ENCODE measurements at places on chromosomes 5 and 9.

- no peak for DNase-seq
Measured at GRCh38 chr5:124264499-124264898, 481.9 kb downstream of the ZNF608 start.

DNA sequence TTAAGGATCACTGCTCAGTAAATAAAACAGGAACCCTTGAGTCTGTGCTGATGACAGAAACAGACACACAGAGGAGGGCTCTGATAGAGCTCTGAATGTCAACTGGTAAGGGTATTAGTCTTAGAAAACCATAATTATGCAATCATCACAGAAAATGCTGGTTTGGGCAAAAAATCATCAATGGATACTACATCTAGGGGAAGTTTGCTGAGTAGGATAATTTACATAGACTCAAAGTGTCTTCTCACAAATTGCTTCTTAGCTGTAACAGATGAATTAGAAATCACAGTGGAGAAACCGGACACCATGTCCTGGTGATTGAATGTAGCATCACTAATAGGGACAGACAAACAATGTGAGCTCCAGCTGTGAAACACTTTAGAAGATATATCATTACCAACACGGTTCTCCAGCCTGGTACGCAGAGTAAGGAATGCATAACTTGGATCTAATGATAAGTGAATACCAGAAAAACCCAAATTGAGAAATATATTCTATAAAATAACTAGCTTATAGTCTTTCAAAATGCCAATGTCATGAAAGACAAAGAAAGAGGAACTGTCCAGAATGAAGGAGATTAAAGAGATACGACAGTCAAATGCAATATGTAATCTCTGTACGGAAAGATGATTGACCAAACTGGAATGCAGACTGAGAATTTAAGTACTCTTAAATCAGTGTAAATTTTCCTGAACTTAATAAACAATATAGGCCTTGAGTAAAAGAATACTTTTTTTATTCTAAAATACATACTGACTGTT is 17.3 kb downstream of the CHD1 start:
- no peak for DNase-seq

GRCh38 chr5:168578006-168578405 is 1.2 kb downstream of the PANK3 start:
- DNase-seq = no peak

DNA sequence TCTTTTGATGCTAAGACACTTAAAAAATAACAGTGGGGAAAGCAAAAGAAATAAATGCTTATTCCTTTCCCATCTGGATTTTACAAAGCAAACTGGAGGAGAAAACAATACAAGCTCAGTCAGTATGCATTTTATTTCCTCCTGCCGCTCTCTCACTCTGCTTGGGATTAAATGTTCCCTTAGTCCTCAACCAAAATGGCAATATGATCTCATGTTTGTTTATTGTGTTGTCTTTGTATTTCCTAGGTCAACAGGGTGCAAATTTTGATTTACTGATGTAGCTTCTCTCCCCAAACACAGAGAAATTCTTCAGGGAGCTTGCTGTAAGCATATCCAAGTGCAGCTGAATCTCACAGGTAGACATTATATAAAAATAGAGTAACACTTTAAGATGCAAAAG is 92.1 kb upstream of the ERBIN start:
- DNase-seq = no peak

GRCh38 chr9:79621916-79622575 is 50.3 kb downstream of the TLE4 start:
- DNase-seq = no peak

GRCh38 chr9:104118916-104119315 is 24.8 kb downstream of the SMC2 start:
- no peak for DNase-seq

- DNase-seq = no peak
Measured at GRCh38 chr9:122791872-122792669, 3.3 kb downstream of the OR5C1 start.

DNA sequence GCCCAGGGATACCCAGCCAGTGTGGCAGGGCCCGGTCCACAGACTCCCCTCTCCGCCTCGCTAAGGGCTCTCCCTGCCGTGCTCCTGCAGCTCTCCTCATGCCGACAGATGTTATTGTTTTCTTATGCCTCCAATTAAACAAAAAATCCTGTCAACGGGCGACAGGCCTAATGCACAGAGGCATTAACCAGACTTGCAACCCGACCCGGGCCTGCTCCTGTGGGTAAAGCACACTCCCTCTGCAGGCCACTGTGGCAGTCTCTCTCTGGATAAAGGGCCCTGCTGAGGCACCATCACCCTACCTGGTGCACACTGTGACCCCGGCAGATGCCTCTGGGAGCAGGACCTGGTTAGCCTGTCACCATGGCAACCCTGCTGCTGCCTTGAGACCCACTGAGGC is 27.5 kb upstream of the HAND1 start:
- no peak for DNase-seq

DNA sequence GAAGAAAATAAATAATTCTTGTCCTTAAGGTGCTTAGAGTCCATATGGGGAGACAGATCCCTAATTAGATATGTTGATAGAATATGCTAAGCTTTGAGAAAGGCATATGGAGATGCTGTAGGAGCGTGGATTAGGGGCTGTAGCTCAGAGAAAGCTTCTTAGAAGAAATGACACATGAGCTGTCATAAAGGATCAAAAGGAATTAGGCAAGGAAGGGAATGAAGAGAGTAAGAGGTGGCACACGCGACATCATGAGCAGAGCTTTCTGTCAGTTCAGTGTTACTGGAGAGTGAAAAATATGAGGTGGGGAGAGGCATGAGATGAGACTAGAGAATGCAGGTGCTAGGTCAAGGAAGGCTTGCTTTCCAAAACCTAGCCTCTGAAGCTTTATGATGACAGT is 118.6 kb downstream of the KIAA0825 start:
- DNase-seq = no peak

DNA sequence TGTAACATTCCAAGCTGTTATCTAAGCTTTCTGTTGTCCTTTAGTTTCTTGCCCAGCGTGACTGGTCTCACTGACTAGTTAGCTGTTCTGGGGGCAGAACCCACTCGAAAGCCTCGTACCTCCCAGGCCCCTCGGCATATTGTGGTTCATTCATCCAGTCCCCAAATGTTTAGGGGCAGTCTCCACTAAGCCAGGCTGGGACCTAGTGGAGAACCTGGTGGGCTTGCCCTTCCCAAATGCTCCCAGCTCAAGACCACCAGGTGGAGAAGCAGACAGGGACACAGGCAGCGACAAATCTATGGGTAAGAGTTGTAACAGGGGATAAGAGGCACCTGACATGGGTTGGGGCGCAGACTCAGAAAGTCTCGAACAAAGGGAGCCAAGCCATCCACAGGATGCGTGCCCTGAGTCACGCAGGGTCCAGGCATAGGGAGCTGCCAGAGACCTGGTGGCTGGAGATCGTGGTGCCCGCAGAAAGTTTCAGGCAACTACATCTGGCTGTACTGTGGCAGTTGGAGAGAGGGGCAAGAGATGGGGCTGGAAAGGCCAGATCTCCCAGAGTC is 851 bp upstream of the EEIG1 start:
- DNase-seq = no peak

DNA sequence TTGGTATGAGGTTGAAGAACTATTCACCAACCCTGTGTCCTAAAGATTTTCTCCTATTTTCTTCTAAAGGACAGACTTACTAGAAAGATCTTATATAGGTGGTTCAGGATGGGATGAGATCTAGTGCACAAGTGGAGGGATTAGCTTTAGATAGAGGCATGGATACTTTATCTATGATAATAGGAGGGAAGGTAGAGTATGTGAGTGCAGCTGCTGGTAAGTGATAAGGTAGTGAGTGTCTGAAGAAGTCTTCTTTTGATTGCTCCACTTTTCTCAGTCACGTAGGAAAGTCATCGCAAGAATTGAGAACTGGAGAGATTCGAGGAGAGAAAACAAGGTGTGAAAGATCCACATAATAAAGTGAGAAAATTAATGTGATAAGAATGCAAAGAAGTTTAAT is 6.0 kb upstream of the NDUFS4 start:
- DNase-seq = no peak

- DNase-seq = no peak
Measured at GRCh38 chr5:5373351-5373989, 49.0 kb upstream of the ICE1 start.

DNA sequence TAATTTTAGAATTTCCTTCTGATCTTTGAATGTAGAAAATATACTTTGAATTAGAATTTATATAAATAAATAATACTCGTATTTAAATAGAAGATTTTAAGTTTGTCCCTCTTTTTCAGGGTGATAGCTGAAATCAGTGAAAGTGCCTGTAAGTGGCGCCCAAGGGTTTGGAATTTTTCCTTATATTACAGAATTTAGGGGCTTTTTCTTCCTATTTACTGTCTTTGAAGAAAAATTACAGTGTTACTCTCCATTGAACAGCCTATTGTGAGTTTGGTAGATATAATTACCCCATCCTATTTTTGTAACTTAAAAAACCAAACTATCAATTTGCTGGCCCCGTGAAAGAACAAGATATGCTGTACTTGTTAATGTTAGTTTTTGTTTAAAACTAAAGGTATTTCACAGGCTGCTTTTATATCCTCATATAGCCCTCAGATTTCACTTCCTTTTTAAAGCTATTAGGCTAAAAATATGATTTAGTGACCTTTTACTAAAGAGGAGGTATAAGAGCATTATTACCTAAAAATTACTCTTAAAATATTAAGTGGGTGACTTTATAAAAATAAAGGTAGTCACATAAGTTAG is 3.2 kb downstream of the MAP3K1 start:
- no peak for DNase-seq

- no peak for DNase-seq
Measured at GRCh38 chr9:122812736-122813135, 12.8 kb downstream of the OR1K1 start.

- DNase-seq = no peak
Measured at GRCh38 chr5:143879646-143880045, 67.7 kb downstream of the HMHB1 start.

DNA sequence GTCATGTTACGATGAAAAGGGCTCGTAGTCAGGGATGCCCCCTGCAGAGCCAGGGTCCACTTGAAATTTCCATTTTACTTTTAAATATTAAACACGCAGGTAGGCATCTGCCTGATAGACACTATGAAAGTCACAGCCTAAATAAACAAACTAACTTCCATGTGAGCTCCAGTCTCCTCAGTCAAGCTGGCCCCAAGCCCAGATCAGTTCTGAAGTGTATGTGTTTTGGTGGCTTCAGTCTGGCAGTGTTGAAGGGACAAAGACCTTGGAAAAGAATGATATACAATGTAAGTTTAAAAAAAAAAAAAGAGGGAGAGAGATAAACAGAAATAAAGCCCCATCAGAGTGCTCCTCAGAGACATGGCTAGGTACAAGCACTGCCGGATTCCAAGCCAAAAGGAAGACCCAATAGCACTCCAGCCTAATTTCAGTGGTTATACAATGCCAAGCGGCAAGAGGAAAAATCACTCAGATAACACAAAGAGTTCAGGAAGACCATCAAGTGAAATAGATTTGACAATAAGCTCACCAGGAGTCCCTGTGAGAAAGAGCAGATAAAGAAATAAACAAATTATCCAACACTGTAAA is 181.0 kb downstream of the BNC2 start:
- peak; percentile 59 for DNase-seq

- peak; percentile 76 for DNase-seq
Measured at GRCh38 chr9:20884985-20885593, 146.4 kb downstream of the HACD4 start.

DNA sequence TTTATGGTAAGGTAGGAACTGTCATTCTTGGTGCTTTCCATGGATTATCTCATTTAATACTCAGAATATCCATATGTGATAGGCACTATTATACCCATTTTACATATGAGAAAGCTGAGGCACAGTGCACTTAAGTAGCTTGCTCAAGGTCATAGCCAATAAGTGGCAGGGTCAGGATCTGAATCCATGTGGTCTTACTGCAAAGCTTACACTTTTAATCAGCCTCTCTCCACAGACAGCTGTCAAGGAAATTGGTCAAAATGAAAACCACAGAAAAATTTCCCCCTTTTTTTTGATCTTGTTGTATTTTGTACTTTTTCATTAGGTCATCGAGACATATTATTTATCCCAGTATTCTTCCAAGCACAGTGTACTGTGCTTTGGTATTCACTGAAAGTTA is 78.5 kb downstream of the ERCC6L2 start:
- no peak for DNase-seq

DNA sequence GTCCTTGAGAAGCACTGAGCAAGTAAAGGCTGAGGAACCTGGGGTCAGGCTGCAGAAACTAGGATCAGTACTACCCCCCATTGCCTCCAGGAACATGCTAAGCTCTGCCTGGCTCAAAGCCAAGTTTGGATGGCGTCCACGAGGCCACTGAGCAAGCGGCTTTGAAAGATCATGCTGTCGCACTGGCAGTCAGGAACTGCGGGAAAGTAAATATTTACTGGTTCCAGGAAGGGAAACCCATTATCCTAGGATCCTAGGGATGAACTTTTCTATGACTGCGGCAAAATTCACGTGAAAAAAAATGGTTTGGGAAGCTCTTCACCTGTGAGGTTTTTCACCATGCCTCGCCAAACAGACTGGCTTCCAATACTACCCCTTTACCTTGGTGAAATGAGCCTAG is 75.3 kb upstream of the PJA2 start:
- DNase-seq = peak; percentile 90

DNA sequence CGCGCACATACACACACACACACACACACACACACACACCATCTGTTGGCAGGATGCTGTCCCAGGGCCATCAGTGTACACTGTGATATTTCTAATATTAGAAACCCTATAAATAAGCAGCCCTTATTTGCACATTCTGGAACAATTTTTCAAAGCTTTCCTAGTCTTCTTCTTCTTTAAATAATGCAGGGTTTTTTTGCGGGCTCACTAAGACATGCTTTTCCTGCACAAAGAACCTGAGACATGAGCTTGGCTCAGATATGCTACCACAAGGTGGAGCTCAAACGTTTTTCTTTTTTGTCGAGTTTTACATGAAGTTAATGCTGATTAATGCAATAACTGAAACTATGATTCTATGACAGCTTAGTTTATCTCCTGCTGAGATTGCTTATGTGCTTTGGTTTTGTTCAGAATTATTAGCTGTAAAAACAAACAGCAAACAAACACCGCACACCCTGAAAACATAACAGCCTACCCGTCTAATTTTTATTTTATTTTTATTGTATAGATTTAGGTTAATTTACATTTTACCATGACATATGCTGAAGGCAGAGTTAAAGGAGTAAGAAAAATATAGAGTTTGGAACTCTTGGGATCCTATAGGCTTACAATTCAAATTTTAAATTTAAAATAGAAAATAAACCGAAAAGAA is 95.8 kb downstream of the ALDH1A1 start:
- DNase-seq = no peak

DNA sequence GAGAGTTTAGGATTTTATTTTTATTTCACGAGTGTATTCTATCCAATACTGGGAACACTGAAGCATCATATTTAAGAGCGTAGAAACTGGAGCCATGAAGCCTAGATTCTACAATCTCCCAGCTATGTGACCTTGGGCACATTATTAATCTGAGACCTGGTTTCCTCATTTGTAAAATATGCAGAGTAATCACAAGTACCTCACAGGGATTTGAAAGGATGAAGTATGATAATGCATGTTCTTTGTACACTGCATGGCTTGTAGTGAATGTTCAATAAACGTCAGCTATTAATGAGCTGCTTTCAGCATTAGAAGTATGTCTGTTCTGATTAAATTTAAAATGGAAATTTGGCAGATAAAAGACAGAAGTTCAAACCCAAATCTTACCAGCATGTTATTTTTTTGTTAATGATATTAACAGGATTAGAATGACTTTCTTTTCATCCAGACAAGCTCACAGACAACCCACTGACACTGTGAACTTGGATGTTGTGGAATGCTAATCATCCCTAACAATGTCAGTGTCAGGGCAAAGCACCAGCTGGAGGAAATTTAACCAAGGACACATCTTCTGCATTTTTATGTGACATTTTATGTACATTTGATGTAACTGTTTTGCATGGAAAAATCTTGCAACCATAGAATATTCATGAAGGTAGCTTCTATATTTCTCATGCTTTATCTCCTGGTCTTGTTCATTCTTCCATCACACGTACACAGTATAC is 27.1 kb upstream of the CTXN3 start:
- DNase-seq = no peak

Data from right cardiac atrium (tissue), 5 donors.